ENCODE measurements at places on chromosomes 6 and 20. TPM values are rescaled to one million over a fixed set of nuclear protein-coding genes. Genes with fewer than 3 reads are reported as not detected.

LGSN gene
- total RNA-seq = 2.3 TPM

TXLNB gene
- not detected for total RNA-seq

CYP39A1 gene
- total RNA-seq = 0.13 TPM

ANKRD66 gene
- total RNA-seq = not detected

HLA-DQA2 gene
- total RNA-seq = not detected

RIN2 gene
- 27.9 TPM for total RNA-seq

ACTR5 gene
- total RNA-seq = 10.8 TPM

RBBP8NL gene
- total RNA-seq = 0.31 TPM

CALHM6 gene
- not detected for total RNA-seq

EBF4 gene
- 2.7 TPM for total RNA-seq

RAB22A gene
- 9.7 TPM for total RNA-seq

PTCHD4 gene
- not detected for total RNA-seq

KIAA1755 gene
- 0.13 TPM for total RNA-seq

POPDC3 gene
- 24.1 TPM for total RNA-seq

FOXS1 gene
- 0.83 TPM for total RNA-seq

TRIM15 gene
- total RNA-seq = not detected

UST gene
- 5.0 TPM for total RNA-seq

TBXT gene
- total RNA-seq = not detected

PRDM13 gene
- total RNA-seq = 0.45 TPM

DPPA5 gene
- total RNA-seq = not detected

ESF1 gene
- total RNA-seq = 28.6 TPM

RAMACL gene
- 0.20 TPM for total RNA-seq

MAK gene
- total RNA-seq = 0.09 TPM

SNAP25 gene
- 20.3 TPM for total RNA-seq

C6orf15 gene
- not detected for total RNA-seq

DCDC2 gene
- 2.0 TPM for total RNA-seq

PLA2G7 gene
- total RNA-seq = not detected

ZBTB2 gene
- total RNA-seq = 13.6 TPM

CLVS2 gene
- 0.08 TPM for total RNA-seq

FRK gene
- 1.3 TPM for total RNA-seq

PROKR2 gene
- total RNA-seq = not detected

KIF25 gene
- total RNA-seq = not detected

SLC35D3 gene
- total RNA-seq = not detected

COX4I2 gene
- total RNA-seq = not detected

CST4 gene
- total RNA-seq = not detected

HTR1B gene
- 0.18 TPM for total RNA-seq

TRIM10 gene
- not detected for total RNA-seq

OR2B6 gene
- not detected for total RNA-seq

LINC00237 gene
- not detected for total RNA-seq

DNAH8 gene
- total RNA-seq = not detected

GFRA4 gene
- not detected for total RNA-seq

STX11 gene
- 2.6 TPM for total RNA-seq

MPIG6B gene
- not detected for total RNA-seq

IBTK gene
- total RNA-seq = 31.3 TPM

DAAM2 gene
- 0.02 TPM for total RNA-seq

CNKSR3 gene
- 4.7 TPM for total RNA-seq

HIVEP2 gene
- 2.9 TPM for total RNA-seq

CD40 gene
- total RNA-seq = 4.9 TPM

CD83 gene
- 2.2 TPM for total RNA-seq

MUCL3 gene
- 0.08 TPM for total RNA-seq

ERVFRD-1 gene
- not detected for total RNA-seq
